AG04449 (cell line): ENCODE measurements at places on chromosomes 13 and 19.

- no peak for DNase-seq
Measured at GRCh38 chr19:1845642-1846041, 2.6 kb downstream of the REXO1 start.

DNA sequence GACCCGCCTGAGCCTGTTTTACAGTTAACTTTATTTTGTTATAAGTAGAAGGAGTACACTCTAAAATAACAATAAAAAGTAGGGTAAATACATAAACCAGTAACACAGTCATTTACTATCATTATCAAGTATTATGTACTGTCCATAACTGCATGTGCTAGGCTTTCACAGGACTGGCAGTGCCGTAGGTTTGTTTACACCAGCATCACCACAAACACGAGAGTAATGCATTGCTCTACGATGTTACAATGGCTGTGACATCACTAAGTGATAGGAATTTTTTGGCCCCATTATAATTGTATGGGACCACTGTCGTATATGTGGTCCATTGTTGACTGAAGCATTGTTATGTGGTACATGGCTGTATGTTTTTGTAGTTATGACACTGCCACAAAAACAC lies 41.3 kb upstream of the SLC7A9 start:
- DNase-seq, result no peak

DNA sequence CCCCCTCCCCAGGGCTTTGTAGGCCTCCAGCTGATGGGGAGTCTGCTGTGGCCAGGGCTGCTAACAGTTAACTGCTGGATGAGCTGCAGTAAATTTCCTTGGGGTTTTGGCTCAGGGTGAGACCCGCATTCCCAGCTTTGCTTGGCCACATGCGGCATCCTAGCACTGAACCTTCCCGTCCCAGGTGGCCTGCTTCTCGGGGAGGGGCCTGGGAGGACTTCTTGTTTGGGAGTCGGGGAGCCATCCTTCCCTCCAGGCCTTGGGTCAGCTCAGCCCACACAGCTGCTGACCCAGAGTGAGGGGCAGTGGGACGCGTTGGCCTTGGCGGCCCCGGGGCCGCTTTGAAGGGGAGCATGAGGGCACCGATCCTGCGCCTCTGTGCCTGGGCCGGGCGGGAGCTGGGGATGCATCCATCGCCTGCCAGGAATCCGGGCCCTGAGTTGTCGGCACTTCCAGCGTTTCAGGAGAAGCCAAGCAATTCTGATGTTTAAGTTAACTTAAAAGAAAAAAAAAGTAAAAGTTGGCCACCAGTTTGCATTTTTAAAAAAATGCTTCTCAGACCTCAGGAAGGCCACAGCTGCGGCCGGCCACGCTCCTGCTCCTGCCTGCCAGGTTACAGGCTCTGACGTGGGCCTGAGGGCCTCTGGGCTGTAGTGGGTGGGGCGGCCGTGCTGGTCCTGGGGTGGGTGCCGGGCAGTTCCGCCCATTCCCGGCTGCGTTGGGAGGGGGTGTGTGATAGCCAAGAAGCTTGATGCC lies 27.7 kb downstream of the CRTC1 start:
- DNase-seq, result no peak

GRCh38 chr13:21567714-21568113 lies 36.3 kb downstream of the MICU2 start:
- DNase-seq, result no peak

- no peak for DNase-seq
Measured at GRCh38 chr13:52599848-52600603, 42.2 kb upstream of the HNRNPA1L2 start.

- DNase-seq, result no peak
Measured at GRCh38 chr19:2813235-2814160, 6.2 kb upstream of the ZNF554 start.

- DNase-seq, result no peak
Measured at GRCh38 chr13:95642999-95643398, 1.5 kb downstream of the DZIP1 start.

DNA sequence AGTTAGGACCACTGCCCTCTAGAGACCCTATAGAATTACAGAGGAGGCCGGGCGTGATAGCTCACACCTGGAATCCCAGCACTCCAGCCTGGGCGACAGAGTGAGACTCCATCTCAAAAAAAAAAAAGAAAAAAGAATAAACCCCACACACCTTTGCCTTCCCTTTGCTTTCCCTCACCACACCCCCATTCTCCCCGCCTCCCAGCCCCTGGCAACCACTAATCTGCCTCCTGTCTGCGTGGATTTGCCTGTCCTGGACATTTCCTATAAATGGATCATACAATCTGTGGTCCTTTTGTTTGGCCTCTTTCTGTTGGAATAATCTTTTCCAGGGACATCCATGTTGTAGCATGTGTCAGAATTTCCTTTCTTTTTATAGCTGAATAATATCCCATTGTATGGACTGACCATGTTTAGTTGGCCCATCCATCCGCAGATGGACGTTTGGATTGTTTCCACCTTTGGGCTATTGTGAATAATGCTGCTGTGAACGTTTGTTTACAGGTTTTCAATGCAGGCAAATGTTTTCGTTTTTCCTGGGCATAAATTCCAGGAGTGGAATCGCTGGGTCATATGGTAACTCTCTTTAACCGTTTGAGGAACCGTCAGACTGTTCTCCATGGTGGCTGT lies 15.3 kb downstream of the NACC1 start:
- DNase-seq, result no peak

GRCh38 chr13:111514610-111515306 lies 194.3 kb downstream of the TEX29 start:
- DNase-seq, result no peak

DNA sequence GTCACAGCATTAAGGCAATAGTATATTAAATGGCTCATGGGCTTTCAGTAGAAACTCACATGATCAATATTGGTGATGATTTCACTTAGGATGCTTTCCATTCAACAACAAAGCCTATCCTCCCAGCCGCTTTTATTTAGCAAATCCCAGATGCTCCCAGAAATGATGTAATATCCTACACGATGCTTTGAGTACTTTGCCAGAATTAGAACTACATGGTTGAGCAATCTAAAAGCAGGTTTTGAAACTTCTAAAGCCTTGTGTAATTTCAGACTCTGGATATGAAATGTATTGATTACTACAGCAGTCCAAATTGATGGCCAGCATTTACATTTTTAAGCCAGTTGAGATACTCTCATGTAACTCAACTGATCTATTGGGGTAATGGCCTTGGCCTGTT lies 13.6 kb downstream of the DLEU7 start:
- no peak for DNase-seq

DNA sequence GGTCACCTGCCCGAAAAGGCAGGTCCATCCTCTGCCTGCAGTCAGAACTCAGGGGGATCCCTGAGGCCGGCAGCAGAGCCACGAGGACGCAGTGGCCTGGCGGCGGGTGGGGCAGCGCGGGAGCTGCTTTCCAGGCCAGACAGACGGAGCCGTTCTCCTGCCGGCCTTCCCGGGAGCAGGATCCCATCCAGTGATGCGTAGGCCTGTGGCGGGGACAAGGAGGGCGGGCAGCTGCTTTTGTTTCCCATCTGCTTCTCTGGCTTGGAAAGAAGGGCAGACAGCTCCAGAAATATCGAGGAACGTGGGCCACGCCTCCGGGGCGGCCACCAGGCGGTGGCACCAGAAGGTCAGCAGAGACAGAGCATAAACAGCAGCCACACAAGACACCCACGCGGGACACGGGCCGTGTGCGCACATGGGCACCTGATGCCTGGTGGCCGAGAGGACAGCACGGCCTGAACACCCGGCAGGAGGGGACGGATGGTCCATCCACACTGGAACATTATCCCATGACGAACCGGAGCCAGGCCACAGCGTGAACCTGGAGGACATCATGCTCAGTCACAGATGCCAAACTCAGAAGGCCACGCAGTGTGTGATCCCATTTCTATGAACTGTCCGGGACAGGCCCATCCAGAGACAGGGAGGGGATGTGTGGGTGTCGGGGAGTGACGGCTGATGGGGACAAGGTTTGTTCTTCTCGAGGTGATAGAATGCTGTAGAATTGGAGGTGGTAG lies 13.9 kb upstream of the MKNK2 start:
- DNase-seq, result no peak

- no peak for DNase-seq
Measured at GRCh38 chr13:73268306-73268705, 209.5 kb downstream of the KLF5 start.

DNA sequence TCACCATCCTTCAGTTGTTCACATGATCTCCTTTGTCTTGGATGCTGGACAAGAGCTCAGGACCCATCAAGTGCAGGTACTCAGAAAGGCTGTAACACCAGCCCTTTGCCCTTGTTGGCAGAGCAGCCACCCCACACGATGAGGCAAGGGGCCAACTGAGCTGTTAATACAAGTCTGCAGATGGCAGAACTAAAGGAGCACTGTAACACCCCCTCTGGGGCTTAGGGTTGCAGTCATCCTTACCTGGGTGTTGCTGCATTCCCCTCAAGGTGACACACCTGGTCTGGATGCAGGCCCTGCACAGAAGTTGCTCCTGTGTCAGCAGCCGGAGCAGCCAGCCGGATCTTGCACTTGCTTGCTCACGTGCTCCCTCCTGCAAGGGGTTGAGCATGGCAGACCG lies 52.0 kb downstream of the STARD13 start:
- no peak for DNase-seq

- DNase-seq, result no peak
Measured at GRCh38 chr13:63420685-63421084, 2005.0 kb upstream of the PCDH20 start.

- DNase-seq, result no peak
Measured at GRCh38 chr19:50252111-50252886, 48.9 kb downstream of the MYH14 start.

DNA sequence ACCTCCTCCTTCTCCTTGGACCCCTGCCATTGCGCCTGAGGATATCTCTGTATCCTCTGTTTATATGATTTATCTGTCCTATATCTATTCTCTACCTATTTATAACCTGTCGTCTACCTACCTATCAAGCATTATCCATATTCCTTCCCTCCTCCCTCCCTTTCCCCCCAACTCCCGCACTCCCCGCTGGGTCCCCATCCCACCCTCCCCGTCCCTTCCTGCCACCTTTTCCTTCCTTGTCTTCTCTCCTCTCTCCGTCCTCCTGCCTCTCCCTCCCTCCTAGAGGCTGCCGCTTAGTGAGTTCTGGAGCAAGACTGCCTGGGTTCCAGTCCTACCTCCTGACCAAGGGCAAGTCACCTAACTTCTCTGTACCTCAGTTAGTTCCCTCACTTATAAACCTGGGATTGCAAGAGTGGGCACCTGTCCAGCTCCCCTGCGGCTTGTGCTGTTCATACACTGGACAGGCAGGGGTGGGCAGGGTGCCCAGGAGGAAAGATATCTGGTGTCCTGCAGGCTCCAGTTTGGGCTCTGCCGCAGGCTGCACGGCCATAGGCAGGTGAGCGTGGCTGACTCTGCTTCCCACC lies 16.1 kb downstream of the TTYH1 start:
- no peak for DNase-seq

GRCh38 chr13:101640788-101641400 lies 188.4 kb downstream of the ITGBL1 start:
- DNase-seq, result peak; percentile 65

DNA sequence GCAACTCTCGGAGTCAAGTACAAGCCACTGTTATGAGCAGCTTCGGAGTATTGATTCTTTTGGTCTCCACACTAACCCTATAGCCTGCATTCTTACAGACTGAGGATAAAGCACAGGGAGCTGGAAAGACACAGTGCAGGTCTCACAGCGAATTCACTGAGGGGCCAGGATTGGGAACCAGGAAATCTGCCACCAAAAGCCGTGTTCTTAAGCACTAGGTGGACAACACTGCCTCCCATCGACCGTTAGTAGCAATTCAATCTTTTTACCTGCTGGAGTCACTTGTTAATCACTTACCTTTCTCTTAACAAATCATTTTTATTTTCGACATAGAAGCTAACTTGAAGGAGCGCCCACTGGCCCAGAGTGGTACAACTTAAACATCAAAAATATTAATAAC lies 6.3 kb downstream of the PMIS2 start:
- DNase-seq, result no peak

GRCh38 chr13:85700906-85701305 lies 98.3 kb downstream of the SLITRK6 start:
- DNase-seq, result no peak

DNA sequence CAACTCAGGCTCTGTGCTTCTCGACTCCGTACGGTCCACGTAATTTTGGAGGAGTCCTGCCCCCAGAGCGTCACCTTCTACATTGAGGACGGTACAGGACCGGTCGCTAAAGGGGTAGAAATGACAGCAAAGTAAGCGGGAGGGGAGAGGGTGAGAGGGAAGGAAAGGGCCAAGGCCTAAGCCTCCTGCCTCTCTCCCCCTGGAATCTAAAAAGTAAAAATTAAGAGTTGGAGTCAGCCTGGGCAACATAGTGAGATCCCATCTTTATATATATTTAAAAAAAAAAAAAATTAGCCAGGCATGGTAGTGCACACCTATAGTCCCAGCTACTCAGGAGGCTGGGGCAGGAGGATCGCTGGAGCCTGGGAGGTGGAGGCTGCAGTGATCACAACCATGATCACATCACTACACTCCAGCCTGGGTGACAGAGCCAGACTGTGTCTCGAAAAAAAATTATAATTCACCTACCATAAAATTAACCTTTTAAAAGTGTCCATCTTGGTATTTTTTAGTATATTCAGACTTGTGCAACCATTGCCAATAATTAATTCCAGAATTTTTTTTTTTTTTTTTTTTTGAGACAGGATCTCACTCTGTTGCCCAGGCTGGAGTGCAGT lies 12.6 kb downstream of the SLC1A5 start:
- DNase-seq, result no peak

DNA sequence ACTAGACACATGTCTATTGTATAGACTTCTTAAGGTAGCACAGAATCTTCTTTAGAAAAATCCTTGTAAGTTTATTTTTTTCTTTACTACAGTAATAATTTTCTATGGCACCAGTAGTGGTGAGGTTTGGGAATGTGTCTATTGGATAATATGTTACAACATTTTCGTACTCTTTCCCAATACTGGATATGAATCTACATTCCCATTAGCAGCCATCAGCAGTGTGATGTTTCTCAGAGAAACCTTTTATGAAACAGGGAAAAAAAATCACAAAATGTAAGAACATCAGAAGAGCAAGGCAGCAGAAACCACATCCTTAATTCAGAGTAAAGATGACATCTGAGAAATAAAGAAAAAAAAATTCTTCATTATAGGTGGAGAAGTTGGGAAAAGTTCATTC lies 83.3 kb downstream of the POSTN start:
- no peak for DNase-seq

DNA sequence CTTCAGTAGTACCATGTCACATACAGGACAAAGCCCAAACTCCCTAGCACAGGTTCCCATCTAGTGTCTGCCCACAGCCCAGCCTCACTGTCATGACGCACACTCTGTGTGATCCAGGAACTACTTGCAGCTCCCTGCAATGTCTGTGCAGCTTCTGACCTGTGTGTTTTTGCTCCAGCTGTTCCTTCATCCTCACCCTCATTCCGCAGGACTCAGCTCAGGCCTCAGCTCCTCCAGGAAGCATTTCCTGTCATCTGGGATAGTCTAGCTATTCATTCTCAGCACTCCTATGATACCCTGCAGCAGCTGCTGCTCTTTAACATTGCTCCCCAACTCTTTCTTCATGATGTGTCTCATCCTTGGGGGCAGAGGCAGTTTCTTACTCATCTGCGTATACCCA lies 56.1 kb downstream of the ENOX1 start:
- peak; percentile 23 for DNase-seq
